ENCODE measurements at places on chromosomes 12 and 14.

- DNase-seq: no peak
Measured at GRCh38 chr12:77923882-77924281, 93.2 kb downstream of the NAV3 start.

- no peak for DNase-seq
Measured at GRCh38 chr12:113075137-113075683, 18.7 kb downstream of the DTX1 start.

DNA sequence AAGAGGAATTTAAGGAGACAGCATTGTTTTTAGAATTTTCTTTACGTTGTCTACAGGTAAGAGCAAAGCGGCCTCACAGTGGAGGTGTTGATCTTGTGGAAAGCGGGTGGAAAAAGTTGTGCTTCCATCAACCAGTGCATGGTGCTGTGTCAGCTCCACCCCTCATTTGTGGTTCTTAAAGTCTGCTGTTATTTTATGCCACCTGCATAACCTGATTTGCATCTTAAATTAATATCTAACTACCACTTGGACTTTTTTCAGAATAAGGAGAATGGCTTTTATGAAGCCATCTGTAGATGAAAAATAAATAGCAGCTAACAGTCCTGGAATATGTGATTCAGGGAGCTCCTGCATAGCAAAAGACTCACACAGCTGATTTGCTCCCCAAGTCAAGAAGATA is 135.1 kb downstream of the SNAPC1 start:
- DNase-seq: no peak

DNA sequence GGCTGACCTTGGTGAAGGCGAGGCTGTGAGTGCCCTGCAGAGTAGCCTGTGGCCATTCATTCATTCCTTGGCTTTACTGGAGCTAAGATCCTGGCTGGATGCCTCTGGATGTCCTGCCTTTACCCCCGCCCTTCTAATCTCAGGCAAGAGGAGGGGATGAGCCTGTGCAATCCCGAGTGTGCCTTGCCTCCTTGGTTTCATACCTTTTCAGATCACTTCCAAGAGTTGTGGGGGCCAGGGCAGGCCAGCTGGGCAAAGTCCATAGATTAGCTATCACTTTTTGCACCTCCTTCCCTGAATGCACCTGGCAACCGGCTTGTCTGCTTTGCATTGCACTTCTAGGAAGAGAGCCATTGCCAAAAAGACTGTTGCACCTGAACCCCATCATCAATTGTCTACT is 1.5 kb downstream of the VRTN start:
- no peak for DNase-seq

DNA sequence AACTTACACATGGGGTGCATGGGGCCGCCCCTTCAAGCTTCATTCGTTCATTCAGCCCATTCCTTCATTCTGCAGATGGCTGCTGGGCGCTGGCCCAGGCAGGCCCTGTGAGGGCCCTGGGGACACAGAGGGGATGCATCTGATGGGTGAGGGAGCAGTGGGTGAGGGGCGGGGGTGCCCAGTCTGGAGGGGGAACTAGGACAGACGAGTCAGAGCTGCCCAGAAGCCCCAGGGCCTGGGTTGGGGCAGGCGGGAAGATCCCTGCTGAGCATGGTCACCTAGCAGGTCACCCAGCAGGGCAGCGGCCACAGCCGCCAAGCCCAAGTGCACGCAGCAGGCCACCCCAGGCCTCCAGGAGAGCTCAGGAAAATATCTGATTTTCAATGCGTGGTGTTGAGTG is 14.1 kb downstream of the TRMT61A start:
- peak; percentile 68 for DNase-seq

All from anterior cingulate cortex (tissue), 58 donors.